ENCODE measurements at places on chromosomes 1 and 21.
A peak's percentile ranks its signal among the peaks of the same experiment; 100 is the strongest.

DNA sequence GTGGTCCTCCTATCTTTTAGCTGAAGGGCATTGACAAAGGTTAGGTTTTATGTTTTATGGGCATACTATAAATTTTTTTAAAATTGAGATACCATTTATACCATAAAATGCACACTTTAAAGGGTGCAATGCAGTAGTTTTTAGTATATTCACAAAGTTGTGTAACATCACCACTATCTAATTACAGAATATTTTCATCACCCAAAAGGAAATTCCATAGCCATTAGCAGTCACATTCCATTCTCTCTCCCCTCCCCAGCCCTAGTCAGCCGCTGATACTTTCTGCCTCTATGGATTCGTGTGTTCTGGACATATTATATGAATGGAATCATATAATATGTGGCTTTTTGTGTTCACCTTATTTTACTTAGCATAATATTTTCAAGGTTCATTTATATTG lies 135.8 kb upstream of the B3GALT2 start:
- no peak for DNase-seq

GRCh38 chr1:8698012-8698630 lies 119.3 kb downstream of the RERE start:
- no peak for DNase-seq

- no peak for DNase-seq
Measured at GRCh38 chr1:39090757-39091380, 64.7 kb downstream of the NDUFS5 start.

DNA sequence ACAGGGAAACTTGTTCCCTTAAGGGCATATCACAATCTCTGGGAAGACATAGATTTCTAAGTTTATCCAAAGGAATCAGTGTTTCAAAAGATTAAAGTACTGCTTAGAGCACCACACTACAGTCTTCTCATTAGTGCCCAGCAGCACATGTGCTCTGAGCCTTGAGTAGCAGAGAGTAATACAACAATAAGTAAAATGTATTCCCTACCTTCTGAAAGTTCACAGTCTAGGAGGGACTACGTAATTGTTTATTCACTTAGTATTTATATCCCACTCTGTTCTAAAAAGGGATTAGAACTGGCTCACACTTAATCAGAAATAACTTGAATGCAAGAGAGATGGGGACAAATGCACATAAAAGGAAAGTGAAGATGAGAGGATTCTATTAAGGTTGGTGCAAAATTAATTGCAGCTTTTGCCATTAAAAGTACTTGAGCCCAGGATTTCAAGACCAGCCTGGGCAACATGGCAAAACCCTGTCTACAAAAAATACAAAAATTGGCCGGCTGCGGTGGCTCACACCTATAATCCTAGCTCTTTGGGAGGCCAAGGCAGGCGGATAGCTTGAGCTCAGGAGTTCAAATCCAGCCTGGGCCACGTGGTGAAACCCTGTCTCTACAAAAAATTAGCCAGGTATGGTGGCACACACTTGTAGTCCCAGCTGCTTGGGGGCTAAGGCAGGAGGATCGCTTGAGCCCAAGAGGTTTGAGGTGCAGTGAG lies 9.0 kb downstream of the SYNC start:
- no peak for DNase-seq

GRCh38 chr1:54159733-54160316 lies 7.0 kb upstream of the CDCP2 start:
- no peak for DNase-seq

DNA sequence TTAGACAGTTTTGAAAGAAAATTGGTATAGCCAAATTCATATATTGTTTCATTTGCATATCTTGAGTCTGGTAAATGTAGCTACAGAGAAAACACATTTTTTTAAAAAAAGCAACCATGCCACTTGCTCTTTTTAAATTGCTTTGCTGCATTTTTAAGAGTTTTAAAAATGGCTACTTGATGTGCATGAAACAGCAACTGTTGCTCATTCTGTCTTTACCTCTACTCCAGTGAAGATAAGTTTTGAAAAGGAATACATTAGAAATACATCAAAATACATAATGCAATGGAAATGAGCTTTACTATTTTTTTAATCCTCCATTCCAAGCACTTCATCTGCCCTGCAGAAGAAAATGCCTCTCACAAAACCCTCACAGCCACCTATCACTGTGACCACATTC lies 95.5 kb downstream of the IFI44 start:
- DNase-seq, result no peak

DNA sequence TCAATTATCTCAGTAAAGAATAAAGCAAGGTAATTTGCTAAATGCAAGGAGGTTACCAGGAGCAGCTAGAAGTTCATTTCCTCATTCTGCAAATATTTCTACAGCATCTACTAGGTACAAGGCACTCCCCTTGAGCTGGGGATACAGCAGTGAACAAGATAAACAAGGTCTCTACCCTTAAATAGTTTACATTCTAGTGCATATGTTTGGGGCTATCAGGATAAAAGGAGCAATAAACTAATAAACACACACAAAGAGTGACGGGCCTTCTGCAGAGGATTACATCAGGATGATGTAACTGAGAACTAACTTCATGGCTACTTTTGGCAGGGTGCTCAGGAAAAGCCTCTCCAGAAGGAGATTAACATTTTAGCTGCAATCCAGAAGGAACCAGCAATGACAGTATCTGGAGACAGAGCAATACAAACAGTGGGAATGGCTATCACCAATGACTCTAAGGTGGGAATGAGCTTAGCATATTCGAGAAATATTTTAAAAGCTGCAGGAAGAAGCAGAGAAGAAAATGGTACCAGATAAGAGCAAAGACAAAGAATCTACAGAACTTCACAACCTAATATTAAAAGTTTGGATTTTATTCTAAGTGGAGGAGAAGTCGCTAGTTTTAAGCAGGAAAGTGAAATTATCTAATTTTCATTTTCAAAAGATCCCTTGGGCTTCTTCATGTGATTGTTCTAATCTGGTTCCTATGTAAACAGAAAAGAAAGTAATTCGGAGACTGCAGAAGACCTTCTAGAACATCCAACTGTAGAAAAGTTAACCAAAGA lies 25.8 kb downstream of the TP53BP2 start:
- DNase-seq, result no peak

DNA sequence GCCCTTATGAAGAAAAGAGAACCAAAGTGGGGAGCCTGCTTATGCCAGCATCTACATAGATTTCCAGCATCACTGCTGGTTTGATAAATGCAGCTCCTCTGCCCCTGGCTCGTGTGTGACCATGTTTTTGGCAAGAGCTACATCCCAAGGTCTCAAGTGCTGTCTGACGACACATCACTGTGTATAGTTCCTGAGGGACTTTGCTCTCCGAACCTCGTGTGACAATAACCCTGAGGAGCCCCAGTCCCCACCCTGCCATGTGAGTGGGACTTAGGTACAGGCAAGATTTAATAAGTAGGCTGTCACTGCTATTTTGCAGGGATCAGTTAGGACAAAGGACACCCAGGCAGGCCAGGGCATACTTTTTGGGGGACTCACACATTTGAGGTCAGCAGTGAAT lies 28.8 kb upstream of the RERE start:
- no peak for DNase-seq

DNA sequence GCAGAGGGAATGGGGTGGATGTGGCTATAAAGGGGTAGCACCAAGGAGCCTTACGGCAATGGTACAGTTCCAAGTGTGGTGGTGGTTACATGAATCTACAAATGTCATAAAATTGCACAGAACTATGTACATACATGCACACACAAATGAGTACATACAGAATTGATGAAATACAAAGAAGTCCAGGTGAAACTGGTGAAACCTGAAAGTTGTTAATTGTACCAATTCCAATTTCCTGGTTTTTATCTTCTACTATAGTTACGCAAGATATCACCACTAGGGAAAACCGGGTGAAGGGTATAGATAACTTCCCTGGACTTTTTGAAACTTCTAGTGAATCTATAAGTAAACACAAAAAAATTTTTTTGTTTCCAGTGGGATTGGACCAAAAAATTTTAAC lies 18.9 kb downstream of the HSF2BP start:
- DNase-seq, result no peak

- DNase-seq, result no peak
Measured at GRCh38 chr1:158400871-158401270, 1.6 kb upstream of the OR10T2 start.

- no peak for DNase-seq
Measured at GRCh38 chr21:15496911-15497310, 232.9 kb upstream of the USP25 start.

- DNase-seq, result peak; percentile 73
Measured at GRCh38 chr1:108644984-108645383, 15.9 kb downstream of the HENMT1 start.

- DNase-seq, result no peak
Measured at GRCh38 chr1:10870493-10871096, 74.1 kb upstream of the CASZ1 start.

GRCh38 chr1:145782272-145783099 lies 41.4 kb downstream of the RNF115 start:
- no peak for DNase-seq

DNA sequence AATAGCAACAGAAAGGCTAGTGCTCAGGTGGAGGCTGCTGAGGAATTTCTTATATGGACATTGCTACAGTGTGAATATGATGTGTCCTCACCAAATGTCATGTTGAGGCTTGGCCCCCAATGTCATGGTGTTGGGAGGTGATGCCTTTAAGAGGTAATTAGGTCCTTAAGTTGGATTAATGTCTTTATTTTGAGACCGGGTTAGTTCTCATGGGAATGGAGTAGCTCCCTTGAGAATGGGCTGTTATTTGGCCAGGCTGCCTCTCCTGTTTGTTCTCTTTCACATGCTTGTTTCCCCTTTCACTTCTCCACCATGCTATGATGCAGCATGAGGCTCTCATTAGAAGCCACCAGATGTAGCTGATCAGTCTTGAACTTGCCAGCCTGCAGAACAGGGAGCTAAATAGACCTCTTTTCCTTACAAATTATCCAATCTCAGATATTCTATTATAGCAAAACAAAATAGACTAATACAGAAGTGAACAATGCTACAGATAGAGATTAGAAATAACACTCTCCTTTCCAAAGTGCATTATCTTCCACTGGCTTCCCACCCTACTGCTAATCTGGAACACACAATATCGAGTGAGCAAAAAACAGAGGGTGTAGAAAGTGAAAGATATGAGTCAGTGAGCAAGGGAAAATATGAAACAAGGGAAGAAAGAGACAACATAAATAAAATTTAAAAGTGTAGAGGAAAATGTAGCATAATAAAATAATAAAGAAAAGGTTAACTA lies 160.2 kb downstream of the NTMT2 start:
- no peak for DNase-seq
